ENCODE measurements at places on chromosomes 5 and 9.

DNA sequence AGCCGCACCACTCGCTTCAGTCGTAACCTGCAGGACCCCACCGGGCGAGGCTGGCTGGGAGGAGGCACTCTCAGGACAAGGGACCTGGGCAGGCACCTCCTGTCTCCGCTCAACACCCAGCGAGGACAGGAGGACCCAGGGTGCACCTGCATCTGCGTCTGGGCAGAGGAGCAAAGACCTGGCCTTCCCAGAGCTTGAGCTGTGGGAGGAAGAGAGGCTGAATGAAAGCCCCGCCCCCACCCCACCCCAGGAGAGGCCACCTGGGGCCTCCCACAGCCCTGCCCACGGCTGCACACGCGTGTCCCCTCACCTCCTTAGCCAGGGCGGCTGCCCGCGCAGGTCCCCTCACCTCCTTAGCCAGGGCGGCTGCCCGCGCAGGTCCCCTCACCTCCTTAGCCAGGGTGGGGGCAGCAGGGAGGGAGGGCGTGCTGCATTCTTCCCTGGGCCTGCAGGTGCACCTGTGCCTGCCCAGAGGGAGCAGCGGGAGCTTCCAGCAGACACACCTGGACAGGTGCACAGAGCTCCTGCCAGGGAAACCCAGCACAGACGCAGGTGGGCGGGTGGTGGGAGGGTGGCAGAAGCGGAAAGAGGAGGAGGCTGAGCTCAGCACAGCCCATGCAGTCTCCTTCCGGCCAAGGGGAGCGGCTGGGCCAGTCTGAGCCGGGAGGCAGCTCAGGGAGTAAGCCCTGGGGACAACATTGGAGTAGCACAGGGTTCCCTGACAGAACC is 18.5 kb upstream of the SLC12A7 start:
- ATAC-seq: no peak

GRCh38 chr9:85909390-85909789 is 31.6 kb upstream of the NAA35 start:
- ATAC-seq: no peak

- peak; percentile 35 for ATAC-seq
These were observed 812 bp downstream of the CACFD1 start for GRCh38 chr9:133460405-133461175.

- ATAC-seq: no peak
These were observed 688.4 kb downstream of the PTPRD start for GRCh38 chr9:9924376-9924775.

GRCh38 chr5:2738700-2739359 is 12.6 kb downstream of the IRX2 start:
- ATAC-seq: no peak

GRCh38 chr5:18028036-18028435 is 393.8 kb downstream of the TAF11L14 start:
- no peak for ATAC-seq

GRCh38 chr9:137295238-137295811 is 6.7 kb downstream of the NRARP start:
- peak; percentile 58 for ATAC-seq

- no peak for ATAC-seq
These were observed 79.1 kb upstream of the ADAMTSL1 start for GRCh38 chr9:18394847-18395351.

DNA sequence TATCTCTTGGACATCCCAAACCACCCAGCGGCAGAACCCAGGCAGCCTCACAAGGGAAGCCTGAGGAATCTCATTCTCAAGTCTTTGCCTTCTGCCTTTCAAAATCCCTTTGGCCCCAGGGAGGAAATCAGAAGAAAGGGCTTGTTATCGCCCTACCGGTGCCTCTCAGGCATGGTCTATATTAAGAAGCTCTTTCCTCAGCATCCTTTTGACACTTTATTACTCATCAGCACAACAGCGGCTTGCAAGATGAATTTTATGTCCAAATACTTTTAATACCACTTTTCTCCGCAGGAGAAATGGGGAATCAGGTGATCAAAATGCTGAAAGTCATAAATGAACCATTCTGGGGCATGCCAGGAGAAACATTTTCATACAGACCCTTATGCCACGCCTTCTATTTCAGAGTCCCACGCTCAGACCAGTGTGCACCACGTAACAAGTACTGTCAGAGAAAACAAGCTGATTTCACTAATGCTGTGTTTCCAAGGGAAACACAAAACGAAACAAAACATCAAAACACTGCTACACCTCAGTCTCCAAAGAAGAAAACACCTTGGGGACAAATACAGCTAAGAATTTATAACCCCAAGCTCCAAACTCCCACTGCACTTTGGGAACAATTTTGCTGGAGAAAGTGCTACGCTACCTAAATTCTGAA is 30.0 kb downstream of the RAPGEF1 start:
- ATAC-seq: no peak

DNA sequence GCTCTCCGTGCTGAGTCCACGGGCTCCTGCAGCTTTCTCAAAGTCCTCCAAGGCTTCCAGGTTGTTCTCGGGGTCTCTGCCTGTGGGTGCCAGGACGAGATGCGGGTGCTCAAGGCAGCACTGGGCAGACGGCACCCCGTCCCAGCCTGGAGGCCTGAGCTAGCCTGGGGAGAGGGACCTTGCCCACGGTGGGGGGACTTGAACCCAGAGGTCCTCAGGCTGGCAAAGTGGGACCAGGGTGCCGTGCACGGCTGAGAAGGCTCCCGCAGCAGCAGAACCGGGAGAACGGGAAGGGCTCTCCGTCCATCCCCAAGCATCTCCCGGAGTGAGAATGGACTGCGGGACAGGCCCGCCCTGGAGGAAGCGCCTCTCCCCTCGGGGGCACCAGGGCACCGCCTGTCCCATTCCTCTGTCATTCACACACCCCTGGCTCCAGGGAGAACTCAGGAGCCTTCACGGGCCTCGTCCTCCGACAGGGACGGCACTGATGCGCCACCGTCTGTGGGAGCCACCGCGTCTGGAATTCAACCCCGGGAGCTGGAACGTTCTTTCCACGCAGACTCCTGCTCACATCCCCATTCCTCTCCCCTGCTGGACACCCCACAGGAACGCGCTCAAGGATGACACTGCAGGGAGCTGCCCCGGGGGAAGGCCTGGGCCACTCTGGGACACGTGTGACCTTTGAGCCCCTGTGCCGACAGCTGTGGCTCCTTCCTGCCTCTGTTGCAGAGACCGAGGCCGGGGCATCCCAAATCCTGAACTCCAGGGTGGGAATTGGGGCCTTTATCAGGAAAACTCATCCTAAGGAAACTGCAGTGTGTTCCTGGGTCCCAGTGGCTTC is 16.3 kb upstream of the OBP2B start:
- ATAC-seq: no peak

DNA sequence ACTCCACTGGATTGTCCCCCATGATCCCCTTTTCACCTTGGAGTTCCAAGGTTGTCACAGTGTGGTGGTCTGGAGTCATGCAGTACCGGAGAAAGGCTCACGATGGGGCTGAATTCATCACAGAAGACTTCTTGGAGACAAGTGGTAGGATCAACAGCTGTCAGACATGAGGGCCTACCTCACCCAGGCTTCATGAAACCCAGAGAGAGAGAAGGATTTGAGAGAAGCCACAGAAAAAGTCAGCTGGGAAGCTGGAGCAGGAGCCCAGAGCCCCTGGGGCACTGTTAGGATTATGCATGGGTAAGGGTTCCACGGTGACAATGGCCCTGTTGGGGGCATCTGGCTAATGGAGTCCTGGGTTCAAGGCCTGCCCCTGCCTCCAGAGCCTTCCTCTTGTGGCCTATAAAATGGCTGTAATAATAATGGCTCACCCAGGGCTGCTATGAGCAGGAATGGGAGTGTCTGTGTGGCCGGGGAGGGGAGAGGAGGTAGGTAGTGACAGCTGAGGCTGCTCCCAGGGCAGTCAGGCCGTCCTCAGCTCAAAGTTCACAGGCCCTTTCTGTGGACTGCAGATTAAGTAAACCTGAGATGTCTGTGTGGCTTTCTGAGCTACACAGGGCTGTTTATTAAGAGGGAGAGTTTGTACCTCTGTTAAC is 910 bp downstream of the TRIM14 start:
- ATAC-seq: no peak

- peak; percentile 65 for ATAC-seq
These were observed 31.7 kb downstream of the GSN start for GRCh38 chr9:121299467-121300282.

DNA sequence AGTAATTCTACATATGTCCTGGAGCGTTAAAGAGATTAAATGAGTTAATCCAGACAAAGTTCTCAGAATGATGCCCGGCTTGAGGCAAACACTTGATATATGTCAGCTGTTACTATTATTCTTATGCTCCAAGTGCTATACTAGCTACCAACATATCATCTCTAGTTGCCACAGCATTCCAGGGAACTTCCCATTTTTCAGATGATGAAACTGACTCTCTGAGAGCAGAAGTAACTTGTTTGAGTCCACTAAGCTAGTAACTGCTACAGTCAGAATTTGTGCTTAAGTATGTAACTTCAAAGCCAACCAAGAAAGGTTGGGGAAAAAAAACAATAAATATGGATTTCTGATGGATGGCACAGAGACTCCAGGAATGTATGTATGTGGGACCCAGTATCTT is 98.1 kb downstream of the CDK5RAP2 start:
- ATAC-seq: no peak

DNA sequence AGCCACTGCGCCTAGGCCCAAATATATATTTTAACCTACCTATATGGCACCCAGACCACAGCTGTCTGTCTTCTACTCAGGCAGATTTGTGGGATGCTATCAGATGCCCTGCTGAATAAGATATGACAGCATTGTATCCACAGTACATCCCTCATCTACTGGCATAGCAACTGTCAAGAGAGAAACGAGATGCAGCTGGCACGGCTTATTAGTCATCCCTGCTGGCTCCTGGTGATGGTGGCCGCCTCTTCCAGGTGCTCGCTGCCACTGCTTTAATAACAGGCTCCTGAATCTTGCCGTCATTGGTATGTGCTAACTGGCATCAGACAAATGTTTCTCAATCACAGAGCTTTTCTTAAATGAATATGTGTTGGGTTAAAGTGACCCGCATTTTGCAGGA is 34.0 kb downstream of the B4GALT1 start:
- ATAC-seq: no peak

- no peak for ATAC-seq
These were observed 681.8 kb downstream of the SEMA5A start for GRCh38 chr5:8864053-8864452.

GRCh38 chr5:14741801-14742440 is 77.4 kb downstream of the OTULIN start:
- ATAC-seq: no peak

GRCh38 chr9:92257327-92257726 is 36.2 kb downstream of the IARS1 start:
- ATAC-seq: no peak

DNA sequence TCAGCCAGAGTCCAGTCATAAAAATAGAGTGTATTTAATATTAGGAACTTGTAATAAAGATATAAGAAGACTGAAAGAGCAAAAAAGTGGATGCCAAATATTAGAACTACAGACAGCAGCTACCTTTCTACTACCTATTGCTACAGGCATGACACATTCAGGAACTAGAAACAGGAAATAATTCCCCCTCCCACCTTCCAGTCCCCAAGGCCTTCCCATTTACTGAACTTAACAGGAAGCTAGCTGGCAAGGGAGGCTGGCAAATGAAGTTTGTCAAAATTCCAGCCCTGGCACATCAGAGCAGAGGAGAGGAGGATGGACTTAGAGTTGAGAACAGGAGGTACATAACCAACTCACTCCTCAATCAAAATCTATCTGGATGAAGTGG is 50.2 kb upstream of the RIC1 start:
- ATAC-seq: no peak

GRCh38 chr5:135040034-135040332 is 6.0 kb upstream of the PITX1 start:
- no peak for ATAC-seq

GRCh38 chr5:138466125-138466899 is 1.0 kb downstream of the EGR1 start:
- no peak for ATAC-seq

- ATAC-seq: no peak
These were observed 737 bp downstream of the SLC1A3 start for GRCh38 chr5:36607114-36607571.

DNA sequence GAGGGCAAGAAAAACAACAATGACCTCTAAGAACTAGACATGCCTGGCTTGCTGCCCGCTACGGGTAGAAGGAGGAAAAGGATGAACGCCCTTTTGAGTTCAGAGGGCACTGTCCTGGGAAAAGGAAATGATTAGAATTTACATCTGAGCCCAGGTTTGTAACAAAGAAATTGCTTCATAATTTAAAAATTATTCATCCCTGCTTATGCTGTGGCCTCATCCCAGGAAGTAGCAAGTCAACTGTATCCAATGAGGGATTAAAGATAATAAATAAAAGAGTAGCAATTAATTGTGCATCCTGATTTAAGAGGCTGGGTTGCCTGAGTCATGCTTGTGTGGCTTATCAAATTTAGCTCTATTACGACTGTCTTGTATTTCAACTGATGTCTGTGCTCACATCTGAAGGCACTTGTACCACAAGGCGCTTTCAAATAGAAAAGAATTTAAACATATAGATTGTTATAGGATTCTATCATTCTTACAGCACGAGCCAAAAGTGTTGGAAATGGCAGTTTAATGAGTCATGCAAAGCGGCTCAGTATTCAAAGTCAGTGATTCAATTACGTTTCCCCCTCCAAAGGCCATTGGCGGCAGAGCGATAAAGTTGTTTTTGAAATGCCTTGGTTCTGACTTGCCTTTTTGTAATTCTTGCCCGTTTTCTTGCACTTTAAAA is 40.0 kb upstream of the DMRT1 start:
- no peak for ATAC-seq

- ATAC-seq: no peak
These were observed 38.9 kb downstream of the ADAMTS16 start for GRCh38 chr5:5179079-5179478.

- ATAC-seq: peak; percentile 46
These were observed 1.1 kb upstream of the BASP1 start for GRCh38 chr5:17216176-17216973.

DNA sequence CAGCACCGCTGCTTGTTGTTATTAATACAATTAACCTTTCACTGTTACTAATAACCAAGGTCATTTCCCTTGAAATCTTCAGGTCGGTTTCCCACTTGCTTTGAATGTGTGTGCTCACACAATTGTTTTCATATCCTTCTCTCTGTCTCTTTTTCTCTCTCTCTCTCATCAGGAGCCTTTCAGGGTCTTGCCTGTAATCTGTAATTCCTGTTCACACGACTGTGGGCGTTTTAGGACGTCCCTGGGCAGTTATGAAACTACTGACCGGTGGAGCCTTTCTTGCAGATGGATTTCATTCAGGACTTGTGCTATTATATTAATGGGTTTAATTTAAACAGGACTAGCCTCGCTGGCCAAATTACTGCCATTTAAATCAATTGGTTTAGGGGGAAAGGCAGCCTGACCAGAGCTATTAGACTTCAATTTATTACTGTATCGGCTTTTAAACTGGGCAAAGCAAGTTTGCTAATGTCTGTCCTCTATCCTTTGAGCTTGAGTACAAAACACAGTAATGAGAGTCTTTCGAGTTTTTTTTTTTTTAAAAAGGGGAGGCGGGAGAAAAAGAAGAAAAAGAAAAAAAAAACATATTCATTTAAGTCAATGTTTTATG is 316.0 kb upstream of the TLE4 start:
- no peak for ATAC-seq

GRCh38 chr5:172418862-172419814 is 35.2 kb downstream of the SH3PXD2B start:
- ATAC-seq: no peak

GRCh38 chr5:170769898-170770416 is 13.6 kb upstream of the GABRP start:
- no peak for ATAC-seq
